ENCODE measurements at places on chromosomes 11 and 22.

- peak; percentile 49 for DNase-seq
Measured at GRCh38 chr11:114208377-114208776, 87.8 kb upstream of the NNMT start.

DNA sequence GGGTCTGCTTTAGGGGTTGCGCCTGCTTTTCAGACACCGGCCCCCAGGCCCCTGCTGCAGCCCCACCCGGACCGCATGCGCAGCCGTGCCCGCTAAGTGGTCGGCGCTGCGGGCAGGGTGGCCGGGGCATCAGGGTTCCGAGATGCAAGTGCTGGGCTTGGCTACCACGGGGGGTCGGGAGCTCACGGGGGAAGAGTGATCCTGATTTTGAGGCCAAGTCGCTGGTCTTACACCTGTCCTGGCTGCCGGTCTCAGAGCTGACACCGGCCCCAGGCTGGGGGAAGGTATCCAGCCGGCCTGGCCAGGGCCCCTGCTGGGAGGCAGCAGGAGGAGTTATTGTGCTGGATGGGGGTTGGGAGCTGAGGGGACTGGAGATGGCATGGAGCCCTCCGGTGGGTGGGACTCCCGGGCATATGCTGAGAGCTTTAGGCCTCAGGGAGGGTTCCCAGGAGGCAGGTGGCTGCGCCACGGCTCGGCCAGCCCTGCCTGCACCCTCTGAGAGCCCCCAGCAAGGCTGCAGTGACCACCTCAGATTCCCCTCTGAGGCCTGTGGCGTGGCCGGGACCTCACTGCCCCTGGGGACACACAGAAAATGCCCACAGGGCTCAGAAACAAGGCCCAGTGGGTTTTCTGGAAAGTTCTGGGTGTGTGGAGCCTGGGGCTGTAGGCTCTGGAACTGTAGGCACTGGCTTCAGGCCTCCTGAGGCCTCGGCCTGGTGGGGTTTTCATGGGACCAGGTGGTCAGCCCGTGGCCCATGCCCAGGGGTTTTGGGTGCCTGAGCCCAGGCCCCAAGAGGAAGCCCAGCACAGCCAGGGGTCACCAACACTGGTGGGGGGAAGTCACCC lies 4.4 kb upstream of the MUC5AC start:
- DNase-seq, result no peak

GRCh38 chr11:111162305-111162704 lies 83.2 kb upstream of the POU2AF2 start:
- no peak for DNase-seq

- DNase-seq, result no peak
Measured at GRCh38 chr11:76229690-76230240, 23.5 kb upstream of the WNT11 start.
